CD4-positive, alpha-beta memory T cell (primary cell): ENCODE measurements at places on chromosomes 13 and 19. TPM values are rescaled to one million over a fixed set of nuclear protein-coding genes. Genes with fewer than 3 reads are reported as not detected.
A peak's percentile ranks its signal among the peaks of the same experiment; 100 is the strongest.

DNA sequence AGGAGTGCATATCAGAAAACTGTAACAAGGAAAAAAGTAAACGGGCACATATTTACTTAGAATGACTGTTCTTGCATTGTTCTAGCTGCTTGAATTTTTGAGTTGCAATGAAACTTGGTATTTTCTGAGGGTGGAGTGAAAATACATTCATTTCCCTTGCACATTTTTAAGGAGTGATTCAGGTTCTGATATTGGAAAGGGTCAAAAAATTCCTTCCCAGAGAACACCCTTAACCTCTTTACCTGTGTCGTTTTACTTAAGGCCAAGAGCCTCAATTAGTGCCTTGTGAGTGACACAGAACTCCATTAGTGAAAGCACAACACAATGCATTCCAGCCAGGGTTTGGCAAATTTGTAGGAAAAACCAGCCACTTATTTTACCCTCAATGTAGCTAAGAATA is 2.3 kb downstream of the ITGBL1 start:
- no peaks in the 10 kb centered on the region for H3K27me3 ChIP-seq
- H3K4me3 ChIP-seq = no peak overlapping the region
- no peaks in the 10 kb centered on the region for H3K4me1 ChIP-seq
- no peak for DNase-seq

- peaks cover 43% of the 10 kb centered on the region for H3K4me1 ChIP-seq
- peaks cover 12% of the 10 kb centered on the region for H3K27me3 ChIP-seq
- H3K36me3 ChIP-seq = no peaks in the 10 kb centered on the region
- DNase-seq = no peak
- no peak overlapping the region for H3K4me3 ChIP-seq
- no peak overlapping the region for H3K27ac ChIP-seq
Observed at GRCh38 chr19:55083004-55083850, 7.6 kb downstream of the EPS8L1 start.

The ADPRHL1 gene
- total RNA-seq = 1.5 TPM

DNA sequence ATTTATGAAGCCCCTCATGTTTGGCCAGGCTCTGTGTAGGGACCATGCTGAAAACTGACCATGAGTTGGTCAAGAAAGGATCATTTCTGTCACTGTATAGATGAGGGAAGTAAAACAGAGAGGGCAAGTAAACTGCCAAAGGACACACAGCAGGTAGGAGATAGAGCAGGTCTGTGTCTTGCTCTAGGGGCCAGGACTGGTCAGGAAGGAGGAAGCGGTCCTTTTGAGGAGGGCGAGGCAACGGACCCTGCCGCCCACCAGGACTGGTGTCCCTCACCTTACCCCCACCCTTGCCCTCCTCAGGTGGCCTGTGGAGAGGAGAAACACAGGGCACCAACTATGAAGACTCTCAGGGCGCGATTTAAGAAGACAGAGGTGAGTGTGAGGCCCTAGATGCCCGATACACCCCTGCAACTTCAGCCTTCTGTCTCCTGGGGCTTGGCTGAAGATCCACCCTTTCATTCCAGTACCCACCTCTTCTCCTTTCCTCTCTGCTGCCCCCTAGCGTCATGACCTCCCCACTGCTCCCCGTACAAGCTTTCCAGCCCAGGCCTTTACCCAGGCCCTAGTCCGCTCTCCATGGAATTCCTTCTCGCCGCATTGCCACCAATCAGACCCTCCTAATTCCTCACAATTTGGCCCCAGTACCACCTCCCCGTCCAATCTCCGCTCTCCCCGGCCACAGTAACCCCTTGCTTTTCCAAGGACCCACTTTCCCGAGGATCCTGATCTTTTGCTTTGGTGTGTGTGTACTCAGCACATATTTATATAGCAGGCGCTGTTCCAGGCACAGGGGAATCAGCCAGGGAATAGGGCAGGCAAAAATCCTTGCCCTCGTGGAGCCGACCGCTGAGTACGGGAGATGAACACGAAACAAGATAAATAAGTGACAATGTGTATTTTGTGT is 3.9 kb downstream of the ANKRD24 start:
- H3K27ac ChIP-seq = no peak overlapping the region
- H3K27me3 ChIP-seq = no peaks in the 10 kb centered on the region
- no peak overlapping the region for H3K4me3 ChIP-seq
- DNase-seq = peak; percentile 66
- H3K36me3 ChIP-seq = no peaks in the 10 kb centered on the region

The MTUS2 gene
- 0.14 TPM for total RNA-seq

DNA sequence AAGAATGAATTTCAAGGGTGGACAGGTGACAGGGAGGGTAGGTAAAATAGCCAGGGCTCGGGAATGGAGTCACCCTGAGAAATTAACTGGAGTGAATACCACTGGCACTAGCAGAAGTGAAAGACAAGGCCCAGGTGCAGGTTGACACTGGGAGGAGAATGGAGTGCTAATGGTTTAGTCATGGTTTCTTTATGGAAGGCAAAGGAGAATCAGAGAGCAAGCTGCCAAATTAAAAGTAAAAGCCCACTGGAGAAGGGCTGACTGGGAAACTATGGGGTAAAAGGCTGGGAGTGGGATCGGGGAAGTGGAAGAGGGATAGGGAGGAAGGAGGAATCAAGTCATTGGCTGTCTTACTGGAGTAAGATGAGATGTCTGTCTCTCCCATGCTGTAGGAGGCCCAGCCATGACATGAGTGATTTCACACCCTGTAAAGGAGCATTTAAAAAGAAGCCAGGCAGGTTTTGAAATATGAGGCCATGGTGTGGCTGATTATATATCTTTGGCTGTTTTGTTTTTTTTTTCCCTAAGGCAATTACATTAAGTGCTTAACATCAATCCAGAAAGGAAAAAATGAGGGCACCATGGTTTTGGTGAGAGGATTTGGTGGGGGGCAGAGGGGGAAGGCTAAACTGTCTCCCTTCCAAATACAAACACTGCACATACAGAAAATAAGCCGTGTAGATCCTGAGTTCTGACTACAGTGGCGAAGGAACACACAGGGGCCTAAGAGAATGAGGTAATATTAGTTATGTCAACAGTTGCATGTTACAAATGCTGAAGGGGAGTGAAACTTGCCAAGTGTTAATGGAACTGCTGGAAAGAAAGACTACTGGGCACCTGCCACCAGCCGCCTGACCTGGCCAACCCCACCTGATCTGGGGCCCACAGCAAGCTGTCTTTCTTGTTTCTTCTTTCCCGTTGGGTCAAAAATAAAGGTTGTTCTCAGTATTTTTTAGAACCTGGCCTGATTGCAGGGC is 183.5 kb upstream of the TSC22D1 start:
- H3K4me1 ChIP-seq = no peaks in the 10 kb centered on the region
- no peaks in the 10 kb centered on the region for H3K36me3 ChIP-seq
- H3K4me3 ChIP-seq = no peak overlapping the region
- H3K27me3 ChIP-seq = no peaks in the 10 kb centered on the region

- H3K27ac ChIP-seq = no peak overlapping the region
- no peak for DNase-seq
- H3K36me3 ChIP-seq = no peaks in the 10 kb centered on the region
- H3K4me3 ChIP-seq = no peak overlapping the region
Observed at GRCh38 chr13:111597191-111597611, 276.8 kb downstream of the TEX29 start.

DNA sequence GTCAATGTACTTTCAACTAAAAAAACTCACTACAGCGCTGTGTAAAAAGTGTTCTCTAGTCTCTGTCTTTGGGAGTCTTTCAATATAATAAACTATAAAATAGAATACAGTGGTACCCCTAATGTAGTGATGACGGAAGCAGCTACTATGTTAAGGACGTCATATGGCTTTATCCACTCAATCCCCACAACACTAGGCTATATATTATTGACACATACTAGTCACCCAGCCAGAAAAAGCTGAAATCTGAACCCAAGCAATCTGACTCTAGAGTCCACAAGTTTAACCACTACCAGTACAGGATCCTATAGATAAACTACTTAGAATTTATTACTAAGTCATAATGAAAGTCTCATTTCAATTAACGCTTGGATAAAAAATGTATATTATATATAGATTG is 48.3 kb downstream of the ELF1 start:
- H3K36me3 ChIP-seq = no peaks in the 10 kb centered on the region
- H3K27ac ChIP-seq = no peak overlapping the region
- H3K27me3 ChIP-seq = no peaks in the 10 kb centered on the region

The ANGPTL8 gene
- not detected for total RNA-seq

The ABHD8 gene
- 9.3 TPM for total RNA-seq

DNA sequence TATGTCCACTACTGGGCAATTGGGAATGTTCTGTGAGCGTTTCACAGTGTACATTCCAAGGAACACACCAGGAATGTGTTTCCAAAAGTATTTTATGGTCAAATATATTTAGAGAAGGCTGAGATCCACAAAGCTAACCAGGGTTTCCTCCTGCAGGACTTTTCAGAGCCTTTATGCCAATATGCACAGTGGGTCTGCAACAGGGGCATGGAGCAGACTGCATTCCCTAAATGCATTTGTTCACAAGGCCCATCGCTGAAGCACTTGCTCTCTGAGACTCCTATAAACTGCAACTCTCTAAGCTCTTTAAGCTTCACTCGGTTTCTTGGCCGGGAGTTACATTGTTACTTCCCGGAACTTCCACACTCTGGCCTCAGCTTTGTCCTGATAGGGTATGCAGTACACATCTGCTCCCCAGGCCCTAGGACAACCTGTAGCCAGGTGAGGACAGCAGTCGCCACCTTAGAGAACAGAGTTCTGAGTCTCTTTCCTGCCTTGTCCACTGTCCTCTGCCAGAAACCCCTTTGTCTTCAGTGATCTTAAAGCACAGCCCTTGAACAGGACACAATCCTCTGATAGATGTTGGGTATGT is 33.5 kb downstream of the FBN3 start:
- H3K27me3 ChIP-seq = no peaks in the 10 kb centered on the region
- DNase-seq = no peak
- no peak overlapping the region for H3K4me3 ChIP-seq
- H3K4me1 ChIP-seq = no peaks in the 10 kb centered on the region
- no peaks in the 10 kb centered on the region for H3K36me3 ChIP-seq
- H3K27ac ChIP-seq = no peak overlapping the region

The ZSCAN5B gene
- total RNA-seq = not detected

GRCh38 chr13:24065176-24065575 is 95.3 kb upstream of the SPATA13 start:
- H3K36me3 ChIP-seq = no peaks in the 10 kb centered on the region
- H3K27ac ChIP-seq = no peak overlapping the region
- H3K27me3 ChIP-seq = no peaks in the 10 kb centered on the region
- no peak overlapping the region for H3K4me3 ChIP-seq
- DNase-seq = no peak

The SERP2 gene
- total RNA-seq = not detected

DNA sequence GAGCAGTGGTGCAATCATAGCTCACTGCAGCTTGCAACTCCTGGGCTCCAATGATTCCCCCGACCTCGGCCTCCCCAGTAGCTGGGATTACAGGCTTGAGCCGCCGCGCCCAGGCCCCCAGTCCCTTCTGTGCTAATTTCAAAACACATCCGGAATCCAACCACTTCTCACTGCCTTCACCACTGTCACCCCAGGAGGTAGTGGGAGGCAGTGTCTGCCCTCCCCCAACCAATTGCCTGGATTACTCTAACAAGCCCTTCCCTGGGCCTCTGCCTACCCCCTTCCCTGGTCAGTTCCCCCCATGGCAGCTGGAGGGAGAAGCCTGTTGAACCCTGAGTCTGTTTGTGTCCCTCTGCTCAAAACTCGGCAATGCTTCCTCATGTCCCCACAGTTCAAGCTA is 2.3 kb downstream of the PRAM1 start:
- no peak overlapping the region for H3K4me3 ChIP-seq
- no peak for DNase-seq
- no peaks in the 10 kb centered on the region for H3K36me3 ChIP-seq
- H3K4me1 ChIP-seq = peaks cover 5% of the 10 kb centered on the region

- no peaks in the 10 kb centered on the region for H3K27me3 ChIP-seq
- no peak overlapping the region for H3K4me3 ChIP-seq
- H3K4me1 ChIP-seq = no peaks in the 10 kb centered on the region
- no peaks in the 10 kb centered on the region for H3K36me3 ChIP-seq
Observed at GRCh38 chr13:77986713-77987112, 68.1 kb upstream of the EDNRB start.

- no peak overlapping the region for H3K27ac ChIP-seq
- no peak for DNase-seq
- no peaks in the 10 kb centered on the region for H3K36me3 ChIP-seq
Observed at GRCh38 chr19:55175117-55175867, 4.8 kb downstream of the SYT5 start.

The ZNF677 gene
- total RNA-seq = 19.8 TPM

DNA sequence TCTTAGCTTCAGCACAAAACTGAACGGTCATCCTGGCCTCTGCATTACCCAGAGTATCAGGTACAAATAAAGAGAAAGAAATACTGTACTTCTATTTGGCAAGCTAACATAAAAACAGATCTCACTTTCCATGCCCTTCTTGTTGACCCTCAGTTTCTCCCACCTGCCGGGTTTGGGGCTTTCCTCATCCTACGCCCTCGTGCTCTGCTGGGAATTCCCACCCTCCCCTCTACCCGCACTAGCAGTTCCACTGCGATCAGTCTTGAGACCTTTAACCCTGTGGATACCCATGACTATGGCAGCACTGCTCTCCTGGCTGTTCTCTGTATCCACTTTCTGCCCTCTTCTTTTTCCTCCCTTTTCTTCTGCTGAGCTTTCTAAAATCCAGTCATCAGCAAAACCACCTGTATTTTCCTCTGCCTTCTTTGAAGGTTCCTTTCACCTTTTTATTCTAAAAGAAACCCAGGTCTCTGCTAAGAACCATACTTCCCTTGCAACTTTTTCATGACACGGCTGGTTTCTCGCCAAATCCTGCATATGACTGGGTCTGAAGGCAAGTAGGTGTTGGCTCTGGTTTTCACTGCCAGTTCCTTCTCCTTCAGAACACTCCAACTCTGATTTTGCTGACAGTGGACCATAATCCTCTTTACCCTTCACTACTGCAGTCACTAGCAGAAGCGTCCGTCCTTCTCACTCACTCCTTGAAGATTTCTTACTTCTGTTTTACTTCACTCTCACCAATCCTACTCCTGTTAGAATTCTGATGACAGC is 99.4 kb downstream of the MIPEP start:
- DNase-seq = no peak
- no peak overlapping the region for H3K27ac ChIP-seq
- H3K4me3 ChIP-seq = no peak overlapping the region
- H3K4me1 ChIP-seq = no peaks in the 10 kb centered on the region
- no peaks in the 10 kb centered on the region for H3K27me3 ChIP-seq

DNA sequence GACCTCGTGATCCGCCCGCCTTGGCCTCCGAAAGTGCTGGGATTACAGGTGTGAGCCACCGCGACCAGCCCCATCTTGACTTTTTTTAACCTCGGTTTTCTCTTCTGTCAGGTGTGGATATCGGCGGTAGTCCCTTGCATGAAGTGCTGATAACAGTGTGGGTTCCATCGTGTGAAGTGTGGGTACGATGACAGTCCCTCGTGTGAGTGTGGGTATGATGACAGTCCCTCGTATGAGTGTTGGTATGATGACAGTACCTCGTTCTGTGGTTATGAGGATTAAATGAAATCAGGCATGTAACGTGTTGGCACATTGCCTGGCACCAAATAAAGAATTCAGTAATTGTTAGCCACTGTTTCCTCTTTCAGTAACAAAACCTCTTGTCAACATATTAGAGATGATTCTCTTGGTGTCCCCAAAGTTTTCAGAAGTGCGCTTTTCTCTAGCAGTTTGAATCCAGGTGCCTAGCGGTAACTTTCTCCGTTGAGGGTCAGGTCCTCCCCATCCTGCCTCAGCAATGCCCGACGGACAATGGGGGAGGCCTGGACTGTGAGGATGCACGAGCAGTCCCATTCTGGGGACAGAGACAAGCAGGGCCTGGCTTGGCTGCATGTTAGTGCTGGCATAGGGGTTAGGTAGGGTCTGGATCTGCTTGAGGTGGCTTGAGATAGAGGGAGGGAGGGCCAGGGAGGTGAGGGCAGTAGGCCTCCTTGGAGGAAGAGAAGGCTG is 15.3 kb downstream of the GATAD2A start:
- no peaks in the 10 kb centered on the region for H3K36me3 ChIP-seq
- H3K4me3 ChIP-seq = no peak overlapping the region
- DNase-seq = peak; percentile 21
- peak overlapping the region; percentile 10 for H3K27ac ChIP-seq
- no peaks in the 10 kb centered on the region for H3K27me3 ChIP-seq
